ENCODE measurements at places on chromosomes 3 and 15.

DNA sequence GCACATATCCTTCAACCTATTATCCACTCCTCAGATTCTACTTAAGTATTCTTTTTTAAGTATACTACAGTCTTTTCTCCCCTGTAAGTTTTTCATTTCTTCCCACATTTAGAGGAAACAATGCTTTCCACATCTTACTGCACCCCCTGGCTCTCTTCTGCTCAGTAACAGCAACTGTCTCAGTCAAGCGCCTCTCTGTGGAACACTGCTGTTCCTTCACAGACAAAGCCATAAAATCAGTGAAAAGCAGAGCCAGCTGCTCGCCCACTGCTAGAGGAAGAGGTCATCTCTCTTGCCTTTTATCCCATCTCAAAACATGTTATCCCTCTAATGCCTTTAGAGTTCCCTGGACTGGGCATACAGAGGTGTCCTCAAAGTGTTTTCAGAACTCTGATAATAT, 24.8 kb downstream of the SERP1 start:
- DNase-seq: no peak

- no peak for DNase-seq
These were observed 4.0 kb downstream of the PDHB start for GRCh38 chr3:58429657-58430056.

DNA sequence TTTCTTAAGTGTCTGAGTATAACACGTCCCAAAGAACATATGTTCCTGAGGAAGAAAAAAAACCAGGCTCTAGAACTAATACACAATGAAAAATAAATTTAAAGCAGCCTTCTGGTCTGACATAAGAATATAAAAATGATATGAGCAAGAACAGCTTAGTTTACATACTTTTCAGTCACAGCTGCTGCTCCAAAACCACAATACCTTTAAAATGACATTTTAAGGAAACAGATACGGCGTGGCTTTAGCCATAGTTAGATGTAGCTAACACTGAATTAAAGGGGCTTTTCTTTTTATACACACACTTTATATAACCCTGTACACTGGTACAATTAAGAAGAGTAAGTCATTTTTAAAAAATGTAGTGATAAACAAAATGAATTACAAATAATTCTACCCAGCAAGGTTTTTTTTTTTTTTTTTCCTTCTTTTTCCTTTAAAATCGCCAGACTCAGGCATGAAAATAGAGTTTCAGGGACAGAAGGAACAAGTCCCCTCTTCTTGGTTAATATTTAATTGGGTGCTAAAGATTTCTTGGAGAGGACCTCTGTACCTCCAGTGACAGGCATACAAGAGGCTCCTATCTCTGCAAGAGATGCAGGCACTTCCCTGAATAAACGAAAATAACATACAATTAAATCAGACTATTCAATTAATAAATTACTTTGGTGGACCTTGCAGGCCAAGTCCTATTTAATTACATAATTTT, 265.6 kb downstream of the FOXP1 start:
- no peak for DNase-seq

DNA sequence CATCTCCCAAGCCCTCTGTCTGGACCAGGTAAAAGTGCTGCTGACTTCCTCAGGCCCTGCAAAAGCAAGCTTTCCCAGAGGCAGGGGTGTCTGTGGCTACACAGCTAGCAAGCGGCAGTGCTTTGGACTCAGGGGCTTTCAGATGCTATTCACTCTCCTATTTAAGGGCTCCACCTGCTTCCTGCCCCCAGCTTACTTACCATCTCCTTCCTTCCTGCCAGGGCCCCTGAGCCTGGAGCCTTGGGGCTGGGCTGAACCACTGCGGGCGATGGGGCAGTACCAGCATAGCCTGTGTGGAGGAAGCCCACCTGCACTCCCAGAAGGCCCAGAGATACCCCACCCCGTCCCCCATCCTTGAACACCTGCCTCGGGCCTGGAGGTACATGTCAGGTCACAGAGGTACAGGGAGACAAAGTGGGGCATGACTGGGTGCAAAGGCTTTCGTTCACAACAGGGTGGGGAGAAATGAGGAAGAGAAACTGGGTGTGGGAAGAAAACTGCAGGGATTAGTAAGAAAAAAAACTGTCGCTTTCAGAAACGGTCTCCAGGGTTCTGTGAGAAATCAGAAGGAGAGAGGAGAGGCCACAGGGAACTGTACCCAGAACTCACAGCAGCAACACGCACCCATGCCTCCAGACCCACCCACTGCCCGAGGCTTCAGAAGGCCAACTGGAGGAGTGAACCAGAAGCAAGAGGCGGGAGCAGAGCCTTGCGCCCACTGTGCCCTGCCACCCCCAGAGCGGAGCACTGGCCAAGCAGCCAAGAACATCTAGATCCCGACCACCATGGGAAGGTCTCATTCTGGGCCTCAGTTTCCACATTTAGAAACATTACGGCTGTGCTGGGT, 49.5 kb downstream of the CCDC12 start:
- peak; percentile 92 for DNase-seq

DNA sequence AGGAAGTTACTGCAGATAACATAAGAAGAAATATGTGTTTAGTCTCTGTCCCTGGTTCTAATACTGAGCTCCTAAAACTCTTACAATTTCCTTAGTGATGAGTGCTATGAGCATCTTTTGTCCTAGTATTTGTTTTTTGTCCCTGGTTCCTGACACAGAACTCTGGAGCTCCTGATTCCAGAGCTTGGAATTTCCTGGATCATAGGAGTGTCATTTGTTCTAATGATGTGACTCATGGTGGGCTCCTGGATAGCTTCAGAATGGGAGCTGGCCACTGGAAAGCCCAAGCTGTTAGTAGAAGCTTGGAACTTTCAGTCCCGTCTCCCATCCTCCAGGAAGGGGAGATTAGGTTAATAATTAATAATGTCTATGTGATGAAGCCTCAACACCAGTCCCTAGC, 98.2 kb downstream of the CNTN6 start:
- no peak for DNase-seq

DNA sequence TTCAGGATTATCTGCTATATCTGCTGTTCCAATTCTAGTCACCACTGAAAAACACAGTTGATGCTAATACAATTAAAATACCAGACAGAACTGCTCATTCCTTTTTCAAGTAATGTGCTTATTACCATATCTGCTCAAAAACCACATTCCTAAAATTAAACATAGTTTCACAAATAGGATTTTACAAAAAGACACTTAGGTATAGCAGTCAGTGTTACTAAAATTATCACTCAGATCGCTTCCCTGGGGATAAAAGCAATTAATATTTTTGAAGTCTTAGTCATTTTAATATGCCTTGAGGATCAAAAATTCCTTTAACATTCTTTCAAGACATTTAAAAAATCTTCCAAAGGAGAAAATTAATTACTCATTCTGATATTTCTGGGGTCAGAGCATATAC, 71.5 kb downstream of the RAD18 start:
- DNase-seq: no peak

- DNase-seq: no peak
These were observed 109.9 kb downstream of the NSUN3 start for GRCh38 chr3:94172695-94173310.

DNA sequence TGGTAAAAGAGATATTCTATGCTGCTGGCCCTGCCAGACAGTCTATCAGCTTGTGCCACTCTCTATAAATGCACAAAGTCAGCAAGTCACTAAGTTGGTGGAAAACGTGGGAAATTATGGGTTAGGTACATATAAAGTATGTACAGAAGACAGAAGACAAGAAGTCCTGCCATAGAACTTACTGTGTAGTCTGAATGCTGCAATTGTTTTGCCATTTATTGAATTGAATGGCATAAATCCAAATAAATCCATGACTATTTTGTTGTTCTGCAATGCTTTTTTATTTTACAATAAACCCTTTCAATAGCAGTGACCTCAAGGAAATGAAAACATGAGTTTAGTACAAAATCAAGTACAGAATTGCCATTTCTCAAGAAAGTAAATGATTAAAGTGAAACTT, 34.1 kb upstream of the TM4SF1 start:
- no peak for DNase-seq

DNA sequence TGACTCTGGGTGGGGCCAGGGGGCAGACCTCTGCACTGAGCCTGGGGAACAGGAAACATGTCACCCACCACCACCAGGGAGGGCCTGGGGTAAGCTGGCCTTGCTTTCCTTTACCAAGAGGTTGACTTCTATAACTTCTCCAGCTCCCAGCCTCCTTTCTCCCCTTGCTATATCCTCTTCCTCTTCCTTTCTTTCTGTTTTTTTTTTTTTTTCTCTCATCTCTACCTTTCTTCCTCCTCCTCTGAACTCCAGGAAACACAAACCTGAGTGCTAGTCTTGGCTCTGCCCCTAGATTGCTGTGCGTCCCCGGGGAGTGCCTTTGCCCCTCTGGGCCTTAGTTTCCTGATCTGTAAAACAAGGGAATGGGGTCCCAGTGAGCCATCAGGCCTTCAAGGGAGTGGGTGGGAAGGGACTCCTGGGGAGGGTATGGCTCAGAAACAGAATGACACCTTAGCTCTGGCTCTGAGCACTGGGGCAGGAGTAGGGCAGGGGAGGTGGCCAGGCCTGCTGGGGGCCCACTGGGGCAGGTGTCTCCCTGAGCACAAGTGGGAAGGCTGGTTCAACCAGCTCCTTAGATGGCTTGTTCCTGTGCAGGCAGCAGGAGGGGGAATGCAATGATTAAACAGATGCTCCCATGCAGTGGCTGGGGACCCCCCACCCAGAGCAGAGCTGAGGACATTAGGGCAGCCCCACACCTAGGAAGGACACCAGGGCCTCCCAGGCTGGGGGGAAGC, 4.3 kb downstream of the SNX33 start:
- no peak for DNase-seq

DNA sequence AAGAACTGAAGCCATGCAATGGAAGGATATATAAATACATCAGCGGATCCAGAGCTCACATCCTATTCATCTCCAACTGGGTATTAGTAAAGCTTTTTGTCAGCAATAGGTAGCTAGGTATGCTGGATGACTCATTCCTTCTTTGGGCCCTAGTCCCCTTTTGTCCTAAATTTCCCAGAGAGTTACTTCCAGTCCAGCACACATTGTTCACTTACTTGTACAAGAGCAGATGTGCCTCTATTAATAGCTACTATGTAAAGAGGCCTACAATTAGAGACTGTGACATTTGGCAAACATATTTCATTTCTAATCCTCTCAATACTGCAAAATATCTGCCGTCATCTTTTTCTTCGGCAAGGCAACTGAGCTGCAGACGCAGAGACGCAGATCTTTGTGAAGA, 1.7 kb upstream of the SLC4A7 start:
- no peak for DNase-seq

- no peak for DNase-seq
These were observed 54.3 kb upstream of the CCR4 start for GRCh38 chr3:32897001-32897601.

Measured in suppressor macrophage treated with lipopolysaccharide for 1 hour (primary cell).